H1 (cell line): ENCODE measurements at places on chromosomes 6 and 20.
A peak's percentile ranks its signal among the peaks of the same experiment; 100 is the strongest.

DNA sequence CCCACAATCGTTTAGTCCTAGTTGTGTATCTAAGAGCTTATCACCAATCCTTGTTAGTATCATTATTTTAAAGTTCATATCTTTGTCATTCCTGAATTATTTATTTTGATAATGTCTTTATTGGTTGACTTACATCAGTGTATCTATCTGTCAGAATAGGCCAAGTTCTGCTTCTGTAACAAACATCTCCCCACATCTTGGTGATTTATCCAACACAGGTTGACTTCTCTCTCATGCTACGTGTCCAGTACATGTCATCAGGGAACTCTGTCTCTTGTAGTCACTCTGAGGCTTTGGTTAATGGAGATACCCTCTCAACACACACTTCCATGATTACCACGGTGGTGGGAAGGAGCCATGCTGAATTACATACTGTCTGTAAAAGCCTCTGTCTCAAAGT is 38.4 kb downstream of the BANF2 start:
- H3K27me3 ChIP-seq: no peaks in the 10 kb centered on the region
- H3K4me3 ChIP-seq: no peak overlapping the region
- H3K36me3 ChIP-seq: no peaks in the 10 kb centered on the region
- DNase-seq: no peak
- no peaks in the 10 kb centered on the region for H3K4me1 ChIP-seq

GRCh38 chr20:16005021-16005914 is 568.0 kb downstream of the KIF16B start:
- H3K27me3 ChIP-seq: no peaks in the 10 kb centered on the region
- no peak for DNase-seq
- no peak overlapping the region for H3K4me3 ChIP-seq

- no peak for DNase-seq
- peak overlapping the region; percentile 71 for H3K4me3 ChIP-seq
- H3K4me1 ChIP-seq: no peaks in the 10 kb centered on the region
- H3K27ac ChIP-seq: no peak overlapping the region
- H3K27me3 ChIP-seq: no peaks in the 10 kb centered on the region
- H3K36me3 ChIP-seq: no peaks in the 10 kb centered on the region
Measured at GRCh38 chr6:160519603-160520042, 144.5 kb downstream of the LPA start.

- peak; percentile 55 for DNase-seq
- H3K27ac ChIP-seq: no peak overlapping the region
- no peak overlapping the region for H3K4me3 ChIP-seq
- H3K36me3 ChIP-seq: no peaks in the 10 kb centered on the region
- H3K27me3 ChIP-seq: peaks cover 51% of the 10 kb centered on the region
Measured at GRCh38 chr6:30130887-30131862, 4.8 kb upstream of the TRIM40 start.

DNA sequence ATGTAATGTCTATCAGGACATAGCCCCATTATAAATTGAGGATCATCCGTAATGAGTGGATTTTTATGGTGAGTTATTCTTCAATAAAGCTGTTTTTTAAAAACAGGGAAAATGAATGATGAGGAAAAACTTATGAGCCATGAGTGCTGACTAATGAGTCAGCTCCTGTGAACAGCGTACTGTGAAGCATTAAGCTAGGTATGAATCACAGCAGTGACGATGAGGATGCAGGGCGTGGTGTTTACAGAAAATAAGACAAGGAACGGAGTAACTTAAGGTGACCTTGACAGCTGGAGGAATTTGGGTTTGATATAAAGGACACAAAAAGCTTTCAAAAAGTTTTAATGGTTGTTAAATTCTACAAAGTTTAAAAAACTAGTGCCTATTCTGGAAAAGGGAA is 96.3 kb downstream of the FOXF2 start:
- no peaks in the 10 kb centered on the region for H3K27me3 ChIP-seq
- H3K36me3 ChIP-seq: no peaks in the 10 kb centered on the region
- H3K27ac ChIP-seq: no peak overlapping the region
- H3K4me1 ChIP-seq: no peaks in the 10 kb centered on the region
- DNase-seq: no peak
- no peak overlapping the region for H3K4me3 ChIP-seq

- H3K27me3 ChIP-seq: no peaks in the 10 kb centered on the region; the same call in 1 of the 2 replicates
- no peaks in the 10 kb centered on the region for H3K36me3 ChIP-seq
- H3K4me3 ChIP-seq: no peak overlapping the region
- no peaks in the 10 kb centered on the region for H3K4me1 ChIP-seq
- DNase-seq: no peak
- no peak overlapping the region for H3K27ac ChIP-seq
Measured at GRCh38 chr20:23272176-23273029, 78.2 kb upstream of the NXT1 start.

DNA sequence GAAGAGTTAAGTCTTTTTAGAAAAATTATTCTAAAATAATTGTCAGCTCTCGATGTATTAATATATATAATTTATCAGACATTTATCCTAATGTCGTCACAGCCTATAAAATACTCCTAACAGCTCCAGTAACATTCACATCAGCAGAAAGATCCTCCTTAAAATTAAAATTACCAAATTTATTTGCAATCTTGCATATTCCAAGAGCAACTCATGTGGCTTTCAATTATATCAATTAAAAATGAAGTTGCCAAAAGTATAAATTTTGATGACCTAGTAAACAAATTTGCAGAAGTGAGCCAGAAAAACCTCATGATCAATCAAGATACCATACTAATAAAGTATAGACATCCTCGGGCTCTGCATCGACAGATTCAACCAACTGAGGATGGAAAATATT is 60.2 kb downstream of the IL20RA start:
- no peak overlapping the region for H3K27ac ChIP-seq
- H3K4me1 ChIP-seq: no peaks in the 10 kb centered on the region
- H3K27me3 ChIP-seq: no peaks in the 10 kb centered on the region; the same call in 1 of the 2 replicates
- no peaks in the 10 kb centered on the region for H3K36me3 ChIP-seq
- DNase-seq: no peak

GRCh38 chr20:15658295-15658694 is 915.0 kb downstream of the KIF16B start:
- no peaks in the 10 kb centered on the region for H3K4me1 ChIP-seq
- no peak for DNase-seq
- H3K36me3 ChIP-seq: no peaks in the 10 kb centered on the region
- H3K27ac ChIP-seq: no peak overlapping the region

DNA sequence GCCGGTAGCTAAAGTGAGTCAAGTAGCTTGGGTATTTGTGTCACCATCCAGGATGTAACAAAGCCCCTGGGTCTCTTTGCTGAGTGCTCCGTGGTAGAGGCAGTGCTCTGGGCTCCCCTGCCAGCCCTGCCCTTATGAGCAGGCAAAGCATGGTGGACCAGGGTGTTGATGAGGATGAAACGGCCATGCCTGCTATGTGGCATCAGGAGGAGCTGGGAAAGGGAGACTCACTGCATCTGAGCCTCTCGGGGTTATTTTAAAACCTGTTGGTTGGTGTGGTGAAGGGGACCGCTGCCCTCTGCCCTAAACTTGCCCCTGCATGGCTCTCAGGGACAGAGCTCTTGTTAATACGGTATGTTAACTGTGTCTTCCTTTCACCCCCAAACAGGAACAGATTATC is 143.1 kb downstream of the DTNBP1 start:
- no peaks in the 10 kb centered on the region for H3K27me3 ChIP-seq
- peaks cover 99% of the 10 kb centered on the region for H3K36me3 ChIP-seq
- H3K27ac ChIP-seq: no peak overlapping the region
- H3K4me1 ChIP-seq: no peaks in the 10 kb centered on the region; the same call in 1 of the 2 replicates

GRCh38 chr6:162140251-162140852 is 587.2 kb downstream of the PRKN start:
- no peaks in the 10 kb centered on the region for H3K4me1 ChIP-seq
- no peaks in the 10 kb centered on the region for H3K27me3 ChIP-seq
- H3K36me3 ChIP-seq: no peaks in the 10 kb centered on the region
- no peak overlapping the region for H3K4me3 ChIP-seq
- DNase-seq: no peak
- no peak overlapping the region for H3K27ac ChIP-seq

DNA sequence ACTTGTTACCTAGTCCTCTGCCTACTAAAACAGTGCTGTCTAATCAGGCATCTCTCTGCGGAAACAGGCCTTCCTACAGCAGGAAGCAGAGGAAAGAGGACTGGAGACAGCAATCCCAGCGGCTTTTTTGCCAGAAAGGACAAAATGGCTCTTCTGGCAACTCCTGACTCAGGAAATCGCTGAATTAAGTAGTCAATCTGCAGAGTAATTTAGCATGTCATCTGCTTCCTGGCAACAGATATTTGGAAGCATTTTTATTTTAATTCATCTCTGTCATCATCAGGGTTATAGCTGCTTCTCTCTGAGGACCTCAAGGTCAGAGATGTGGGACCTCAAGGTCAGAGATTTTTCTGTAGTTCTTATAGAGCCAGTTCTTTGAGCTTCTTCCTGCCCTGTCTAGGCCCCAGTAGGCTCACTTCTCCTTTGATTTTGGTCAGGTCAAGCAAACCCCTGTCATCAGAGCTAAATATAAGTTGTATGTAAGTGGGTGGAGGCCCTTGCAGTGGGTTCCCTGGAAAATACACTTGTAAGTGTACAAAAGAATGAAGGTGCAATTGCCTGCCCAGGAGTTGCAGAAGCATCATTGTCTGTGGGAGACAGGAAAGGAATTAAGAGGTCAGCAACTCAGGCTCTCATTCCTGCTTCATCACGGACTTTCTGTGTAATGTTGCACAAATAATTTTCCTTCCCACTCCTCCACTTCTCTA is 229.4 kb downstream of the ALDH8A1 start:
- no peak for DNase-seq
- H3K36me3 ChIP-seq: no peaks in the 10 kb centered on the region
- no peaks in the 10 kb centered on the region for H3K4me1 ChIP-seq
- no peaks in the 10 kb centered on the region for H3K27me3 ChIP-seq

DNA sequence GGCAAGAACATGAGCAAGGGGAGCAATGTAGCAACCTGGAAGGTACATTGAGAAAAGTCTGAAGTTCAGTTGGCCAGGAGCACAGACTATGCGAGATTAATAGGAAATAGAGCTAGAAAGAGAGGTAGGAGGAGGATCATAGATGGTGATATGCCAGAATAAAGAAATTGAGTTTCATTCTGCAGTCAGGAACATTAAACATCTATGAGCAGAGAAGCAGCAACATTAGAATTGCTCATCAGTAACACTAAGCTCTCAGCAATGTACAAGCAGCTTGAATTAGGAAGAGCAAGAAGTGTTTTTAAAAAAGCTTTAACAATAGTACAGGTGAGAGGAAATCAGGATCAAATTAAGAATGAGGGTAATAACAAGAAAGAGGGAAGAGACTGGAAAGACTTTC is 467.9 kb downstream of the PHF3 start:
- H3K36me3 ChIP-seq: no peaks in the 10 kb centered on the region
- no peak overlapping the region for H3K27ac ChIP-seq

DNA sequence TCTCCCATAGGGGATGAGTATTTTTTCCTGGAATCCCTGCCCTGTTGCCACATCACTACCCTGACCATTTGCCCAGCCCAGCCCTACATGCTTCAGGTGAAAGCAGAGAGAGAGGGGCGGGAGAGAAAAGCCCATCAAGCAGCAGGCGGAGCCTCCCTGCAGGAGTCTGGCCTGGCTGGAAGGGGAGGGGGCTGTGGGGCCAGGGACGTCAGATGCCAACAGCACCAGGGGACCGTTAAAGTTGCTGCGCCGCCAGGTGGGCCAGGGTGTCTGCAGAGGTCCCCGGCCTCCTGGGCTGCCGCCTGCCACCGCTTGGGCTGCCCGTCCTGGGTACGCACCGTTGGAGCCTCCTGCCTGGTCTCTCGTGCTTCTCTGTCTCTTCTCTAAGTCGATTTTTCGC is 757 bp upstream of the R3HDML start:
- 0 out of 2 replicates have a peak, but pooled peaks cover 2% of the 10 kb centered on the region for H3K27me3 ChIP-seq
- peak; percentile 76 for DNase-seq
- peaks cover 12% of the 10 kb centered on the region for H3K4me1 ChIP-seq

GRCh38 chr6:108734271-108734922 is 113.8 kb upstream of the ARMC2 start:
- no peak for DNase-seq
- peaks cover 12% of the 10 kb centered on the region for H3K4me1 ChIP-seq
- no peak overlapping the region for H3K4me3 ChIP-seq
- H3K27me3 ChIP-seq: peaks cover 3% of the 10 kb centered on the region; the same call in 1 of the 2 replicates
- H3K36me3 ChIP-seq: no peaks in the 10 kb centered on the region

DNA sequence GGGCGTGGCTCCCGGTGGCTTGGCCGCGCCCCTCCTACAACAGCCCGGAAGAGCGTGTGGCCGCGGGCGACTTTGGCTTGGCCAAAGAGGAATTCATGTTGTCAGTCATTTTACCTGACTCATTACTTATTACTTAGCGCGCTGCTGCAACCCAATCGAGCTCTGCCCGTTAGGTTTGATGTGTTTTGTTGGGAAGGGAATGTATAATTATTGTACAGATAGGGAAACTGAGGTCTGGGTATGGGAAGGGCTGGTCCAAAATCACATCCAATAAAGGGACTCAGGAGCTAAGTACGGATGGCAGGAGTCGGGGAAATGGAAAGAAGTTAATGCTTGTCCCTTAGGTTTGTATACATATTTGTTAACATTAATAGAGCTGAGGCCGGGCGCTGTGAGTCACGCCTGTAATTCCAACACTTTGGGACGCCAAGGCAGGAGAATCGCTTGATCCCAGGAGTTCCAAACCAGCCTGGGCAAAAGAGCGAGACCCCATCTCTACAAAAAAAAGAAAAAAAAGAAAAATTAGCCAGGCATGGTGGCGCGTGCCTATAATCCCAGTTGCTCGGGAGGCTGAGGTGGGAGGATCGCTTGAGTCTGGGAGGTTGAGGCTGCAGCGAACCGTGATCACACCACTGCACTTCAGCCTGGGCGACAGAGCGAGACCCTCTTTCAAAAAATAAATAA is 639 bp upstream of the ZNF335 start:
- no peaks in the 10 kb centered on the region for H3K4me1 ChIP-seq
- no peaks in the 10 kb centered on the region for H3K27me3 ChIP-seq
- H3K36me3 ChIP-seq: peaks cover 3% of the 10 kb centered on the region; the same call in 1 of the 2 replicates
- peak overlapping the region; percentile 100; the same call in 1 of the 2 replicates for H3K27ac ChIP-seq
- DNase-seq: no peak

- no peaks in the 10 kb centered on the region for H3K4me1 ChIP-seq
- no peak overlapping the region for H3K4me3 ChIP-seq
- H3K27ac ChIP-seq: no peak overlapping the region
- no peaks in the 10 kb centered on the region for H3K27me3 ChIP-seq
Measured at GRCh38 chr20:39676241-39676640, 714.1 kb downstream of the DHX35 start.

GRCh38 chr20:32995802-32996201 is 8.4 kb downstream of the SUN5 start:
- no peak overlapping the region for H3K27ac ChIP-seq
- no peak for DNase-seq
- H3K27me3 ChIP-seq: no peaks in the 10 kb centered on the region
- H3K4me3 ChIP-seq: no peak overlapping the region
- H3K4me1 ChIP-seq: no peaks in the 10 kb centered on the region

DNA sequence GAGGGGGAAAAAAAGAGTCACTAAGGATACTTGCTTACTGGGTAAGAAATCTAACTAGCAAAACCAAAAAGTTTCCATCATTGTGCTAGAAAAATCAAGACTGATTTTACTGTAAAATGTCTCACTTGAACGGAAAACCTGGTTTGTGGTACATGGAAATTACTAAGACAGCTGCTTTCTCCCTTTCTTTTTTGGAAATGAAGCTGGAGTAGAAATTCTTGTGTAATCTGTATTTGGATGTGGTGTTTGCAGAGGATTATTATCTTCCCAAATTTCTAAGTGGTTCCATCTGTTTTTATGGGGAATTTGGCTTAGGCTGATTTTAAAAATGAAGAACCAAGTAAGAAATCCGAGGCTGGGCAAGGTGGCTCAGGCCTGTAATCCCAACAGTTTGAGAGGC is 20.4 kb downstream of the EPB41L2 start:
- H3K4me3 ChIP-seq: no peak overlapping the region
- H3K4me1 ChIP-seq: no peaks in the 10 kb centered on the region
- no peaks in the 10 kb centered on the region for H3K36me3 ChIP-seq
- H3K27ac ChIP-seq: no peak overlapping the region

GRCh38 chr6:139278190-139278589 is 13.6 kb downstream of the TXLNB start:
- no peaks in the 10 kb centered on the region for H3K27me3 ChIP-seq
- H3K4me1 ChIP-seq: no peaks in the 10 kb centered on the region
- no peak overlapping the region for H3K27ac ChIP-seq
- H3K4me3 ChIP-seq: no peak overlapping the region
- no peaks in the 10 kb centered on the region for H3K36me3 ChIP-seq
- no peak for DNase-seq
